ENCODE measurements at places on chromosomes 5 and 9.

- DNase-seq = no peak
Observed at GRCh38 chr5:78543916-78544315, 104.7 kb downstream of the LHFPL2 start.

DNA sequence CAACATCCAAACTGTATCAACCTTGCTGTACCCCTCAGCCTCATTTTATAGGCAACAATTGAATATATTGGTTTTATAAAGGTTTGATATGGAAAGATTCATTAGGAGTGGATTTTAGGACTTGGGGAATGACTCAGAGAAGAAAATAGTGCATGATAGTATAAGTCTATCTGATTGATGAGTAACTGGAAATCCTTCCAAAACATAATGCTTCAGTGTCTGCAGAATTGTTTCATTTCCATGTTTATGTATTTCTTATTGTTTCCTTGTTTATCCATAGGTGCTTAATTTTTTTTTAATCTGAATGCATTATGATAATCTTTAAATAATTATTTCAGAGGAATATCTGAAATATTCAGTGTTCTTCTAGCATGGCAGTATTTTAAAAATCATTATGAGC lies 12.6 kb downstream of the JAK2 start:
- no peak for DNase-seq

DNA sequence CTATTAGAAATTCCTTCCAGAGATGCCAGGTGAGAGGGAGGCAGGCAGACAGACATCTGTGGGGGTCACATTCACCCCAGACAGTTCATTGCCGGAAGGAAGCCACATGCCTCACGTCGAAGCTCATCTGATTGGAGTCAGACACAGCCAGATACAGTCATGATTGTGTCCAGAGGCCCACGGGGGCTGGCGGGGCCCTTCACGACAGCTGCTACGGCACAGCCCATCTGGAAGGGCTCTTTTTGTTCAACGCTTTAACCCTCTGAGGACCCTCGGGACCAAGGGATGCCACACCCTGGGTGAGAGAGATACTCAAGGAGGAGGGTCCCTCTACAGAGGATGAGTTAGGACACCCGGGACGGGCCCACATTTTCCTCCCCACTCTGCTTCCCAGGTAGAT lies 31.9 kb upstream of the GABRP start:
- peak; percentile 20 for DNase-seq

DNA sequence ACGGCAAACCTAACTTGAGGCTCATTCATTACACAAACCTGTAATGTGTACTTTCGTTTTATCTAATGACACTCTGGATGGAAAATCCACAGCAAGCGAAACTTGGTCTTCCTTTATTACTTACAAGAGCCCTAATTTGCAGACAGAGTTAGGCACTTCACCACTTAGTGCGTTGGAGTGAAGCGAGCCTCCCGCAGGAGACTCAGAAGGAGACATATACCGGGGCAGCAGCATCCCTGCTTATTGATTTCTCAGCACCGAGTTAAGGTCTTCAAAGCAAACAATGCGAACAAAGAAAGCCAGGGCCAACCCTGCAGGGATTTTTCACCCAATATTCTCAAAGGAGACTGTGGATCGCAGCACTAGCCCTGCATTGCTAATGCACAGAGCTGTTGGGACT lies 28.6 kb downstream of the LSM11 start:
- DNase-seq = no peak

Measured in amniotic epithelial cell (primary cell).